CD8-positive, alpha-beta T cell (primary cell): ENCODE measurements at places on chromosomes 2 and 18. TPM values are rescaled to one million over a fixed set of nuclear protein-coding genes. Genes with fewer than 3 reads are reported as not detected.

DNA sequence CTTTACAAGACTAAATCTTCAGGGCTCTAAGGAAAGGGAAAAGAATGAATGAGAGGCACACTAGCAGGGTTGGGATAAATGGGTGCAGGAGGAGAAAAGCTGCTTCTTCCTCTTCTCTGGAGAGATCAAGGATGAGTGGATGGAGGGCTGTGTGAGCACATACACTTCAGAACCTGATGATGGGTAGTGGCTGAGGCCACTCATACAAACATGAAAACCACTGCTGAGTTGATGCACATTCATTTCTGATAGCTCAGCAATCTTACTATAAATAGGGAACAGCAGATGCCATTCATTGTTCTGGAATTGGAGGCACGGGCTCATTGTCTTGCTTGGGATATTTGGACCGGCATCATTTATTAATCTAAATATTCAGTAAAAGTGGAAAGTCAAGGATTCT lies 152.4 kb upstream of the KCTD1 start:
- no peak for DNase-seq

GRCh38 chr2:136168720-136169119 lies 50.8 kb upstream of the CXCR4 start:
- no peak for DNase-seq

ACMSD gene
- not detected for total RNA-seq

BOLL gene
- total RNA-seq: not detected

LIPT1 gene
- total RNA-seq: 9.7 TPM

GALNT13 gene
- total RNA-seq: 0.14 TPM

ABCG5 gene
- total RNA-seq: not detected
